Activated naive CD4-positive, alpha-beta T cell treated with anti-CD3 and anti-CD28 coated beads for 36 hours (primary cell): ENCODE measurements at places on chromosomes 1 and 21.
A peak's percentile ranks its signal among the peaks of the same experiment; 100 is the strongest.

GRCh38 chr1:40344597-40344996, 27.5 kb upstream of the COL9A2 start:
- peaks cover 61% of the 10 kb centered on the region for H3K4me1 ChIP-seq
- DNase-seq, result peak; percentile 80
- no peaks in the 10 kb centered on the region for H3K27me3 ChIP-seq
- H3K36me3 ChIP-seq, result peaks cover 2% of the 10 kb centered on the region

DNA sequence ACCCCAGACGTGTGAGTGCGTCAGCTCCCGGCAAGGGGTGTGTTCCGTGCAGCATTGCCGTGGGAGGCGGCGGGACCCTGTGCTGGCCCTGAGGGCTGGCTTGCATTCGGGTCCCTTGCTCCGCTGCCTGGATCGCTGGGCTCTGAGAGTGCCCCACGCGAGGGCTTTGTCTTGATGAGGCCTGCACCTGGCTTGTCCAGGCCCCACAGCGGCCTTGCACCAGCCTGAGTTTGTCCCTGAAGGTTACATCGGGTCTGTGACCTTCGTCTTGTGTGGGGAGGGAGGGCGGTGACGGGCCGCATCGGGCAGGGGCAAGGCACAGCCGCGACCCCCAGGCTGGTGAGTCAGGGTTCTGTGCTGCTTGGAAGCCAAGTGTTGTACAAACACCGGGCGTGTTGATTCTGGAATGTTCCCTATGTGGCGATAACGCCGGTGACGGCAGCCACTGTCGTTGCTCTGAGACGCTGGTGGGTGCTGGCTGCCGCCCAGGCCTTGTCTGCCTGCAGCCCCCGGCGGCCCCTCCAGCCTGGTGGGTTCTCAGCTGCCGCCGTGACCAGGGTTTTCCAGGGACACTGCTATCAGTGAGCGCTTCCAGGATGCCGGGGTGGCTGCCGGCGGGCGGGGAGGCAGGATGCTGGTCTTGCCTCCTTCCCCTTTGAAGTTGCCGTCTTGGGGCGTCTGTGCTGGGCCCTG, 42.9 kb downstream of the SLX9 start:
- H3K36me3 ChIP-seq, result peaks cover 1% of the 10 kb centered on the region
- H3K4me3 ChIP-seq, result no peak overlapping the region
- DNase-seq, result no peak
- no peaks in the 10 kb centered on the region for H3K4me1 ChIP-seq
- H3K27ac ChIP-seq, result no peak overlapping the region
- H3K27me3 ChIP-seq, result no peaks in the 10 kb centered on the region

DNA sequence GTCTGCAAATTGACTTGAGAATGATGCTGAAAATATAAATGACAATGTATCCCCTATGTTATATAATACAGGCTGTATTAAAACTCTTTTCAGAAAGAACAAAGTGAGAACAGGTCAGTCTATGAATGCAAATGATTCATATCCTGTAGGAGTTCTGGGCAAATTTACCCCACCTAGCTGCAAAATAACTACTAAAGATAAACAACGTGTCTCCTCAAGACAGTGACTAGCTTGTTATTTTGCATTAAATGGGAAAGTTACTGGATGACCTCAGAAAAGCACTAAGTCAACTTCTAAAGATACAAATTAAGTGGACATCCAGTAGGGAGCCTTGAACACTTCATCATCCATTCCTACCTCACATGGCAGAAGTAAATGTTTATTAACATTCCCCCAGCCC, 11.1 kb downstream of the RNF19B start:
- peaks cover 23% of the 10 kb centered on the region for H3K4me1 ChIP-seq
- DNase-seq, result no peak
- no peak overlapping the region for H3K4me3 ChIP-seq
- H3K36me3 ChIP-seq, result no peaks in the 10 kb centered on the region

DNA sequence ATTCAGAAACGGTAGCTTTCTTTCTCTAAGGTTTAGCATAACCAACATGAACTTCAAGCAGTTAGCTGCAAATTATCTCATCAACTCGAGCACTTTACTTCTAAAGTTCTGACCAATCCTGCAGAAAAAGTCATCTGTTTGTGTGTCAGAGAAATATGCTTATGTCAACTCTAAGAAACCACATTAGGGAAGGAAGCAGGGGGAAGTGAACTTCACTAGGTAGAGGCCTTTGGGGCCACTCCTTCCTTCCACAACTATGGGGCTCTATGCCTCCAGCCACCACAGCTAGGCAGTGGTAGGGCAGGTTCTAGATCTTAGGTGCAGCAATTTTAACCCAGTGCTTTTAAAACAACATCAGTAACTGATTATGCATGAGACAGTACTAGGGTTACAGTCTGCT, 375.9 kb downstream of the DSCAM start:
- no peak for DNase-seq
- H3K36me3 ChIP-seq, result no peaks in the 10 kb centered on the region
- no peaks in the 10 kb centered on the region for H3K4me1 ChIP-seq
- no peak overlapping the region for H3K4me3 ChIP-seq

GRCh38 chr21:42208801-42209490, 10.0 kb upstream of the ABCG1 start:
- no peak overlapping the region for H3K4me3 ChIP-seq
- H3K27ac ChIP-seq, result no peak overlapping the region
- H3K4me1 ChIP-seq, result peaks cover 2% of the 10 kb centered on the region
- no peaks in the 10 kb centered on the region for H3K36me3 ChIP-seq

GRCh38 chr1:53781654-53782053, 42.7 kb upstream of the GLIS1 start:
- no peak overlapping the region for H3K4me3 ChIP-seq
- no peak overlapping the region for H3K27ac ChIP-seq
- no peaks in the 10 kb centered on the region for H3K27me3 ChIP-seq
- H3K36me3 ChIP-seq, result peaks cover 38% of the 10 kb centered on the region
- no peak for DNase-seq
- H3K4me1 ChIP-seq, result peaks cover 3% of the 10 kb centered on the region

- no peak overlapping the region for H3K27ac ChIP-seq
- peak; percentile 8 for DNase-seq
- H3K4me3 ChIP-seq, result no peak overlapping the region
- H3K36me3 ChIP-seq, result peaks cover 30% of the 10 kb centered on the region
These were observed 83.4 kb downstream of the VPS26C start for GRCh38 chr21:37183749-37184148.

DNA sequence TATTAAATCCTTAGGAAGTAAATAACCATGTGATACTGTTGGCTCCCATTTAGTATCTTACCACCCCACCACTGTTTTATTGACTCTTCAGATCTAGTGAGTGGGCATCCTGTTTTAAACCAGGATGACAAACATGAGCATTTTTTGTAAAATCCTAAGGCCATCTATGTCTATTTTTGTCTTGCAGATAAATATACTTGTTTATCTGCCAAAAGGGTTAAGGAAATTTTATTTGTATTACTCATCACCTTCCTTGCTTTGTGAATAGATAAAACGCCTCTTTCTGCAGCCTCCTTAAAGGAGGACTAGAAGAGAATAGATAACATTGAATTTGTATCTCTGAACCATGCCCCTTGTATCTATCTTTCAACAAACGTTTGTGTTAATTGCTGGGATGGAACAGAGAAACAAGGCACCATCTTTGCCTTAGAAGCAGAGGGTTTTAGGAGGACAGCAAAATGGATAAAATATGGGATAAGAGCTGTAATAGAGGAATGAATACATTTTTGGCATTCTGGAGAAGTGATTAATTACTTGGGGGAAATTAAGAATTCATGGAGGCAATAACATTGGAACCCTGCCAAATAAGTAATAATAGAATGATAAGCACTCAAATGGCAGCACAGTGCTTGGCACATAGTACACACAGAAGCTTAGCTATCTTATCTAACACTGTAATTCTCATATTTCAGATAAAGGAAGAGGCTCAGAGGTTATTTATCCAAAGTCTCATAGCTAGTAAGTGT, 14.7 kb downstream of the YTHDF2 start:
- no peak for DNase-seq
- no peak overlapping the region for H3K27ac ChIP-seq
- peaks cover 51% of the 10 kb centered on the region for H3K4me1 ChIP-seq
- H3K27me3 ChIP-seq, result no peaks in the 10 kb centered on the region
- peaks cover 34% of the 10 kb centered on the region for H3K36me3 ChIP-seq
